ENCODE measurements at places on chromosomes 7 and 10. TPM values are rescaled to one million over a fixed set of nuclear protein-coding genes. Genes with fewer than 3 reads are reported as not detected.

DNA sequence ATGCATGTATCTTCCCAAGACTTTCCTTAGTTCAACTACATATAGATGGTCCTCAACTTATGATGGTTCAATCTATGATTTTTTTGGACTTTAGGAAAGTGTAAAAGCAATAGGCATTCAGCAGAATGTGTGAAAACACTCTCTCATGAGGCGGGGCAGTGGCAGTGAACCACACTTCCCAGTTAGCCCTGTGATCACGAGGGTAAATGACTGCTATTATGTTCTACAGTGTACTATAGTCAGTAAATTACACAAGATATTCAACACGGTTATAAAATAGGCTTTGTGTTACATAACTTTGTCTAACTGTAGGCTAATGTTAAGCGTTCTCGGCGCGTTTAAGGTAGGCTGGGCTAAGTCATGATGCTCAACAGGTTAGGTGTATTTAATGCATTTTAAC is 169.3 kb downstream of the AMPH start:
- DNase-seq: no peak

GRCh38 chr10:51654918-51655317 is 44.5 kb downstream of the CSTF2T start:
- no peak for DNase-seq

- no peak for DNase-seq
These were observed 89.2 kb downstream of the RNLS start for GRCh38 chr10:88493691-88494483.

GRCh38 chr10:43922335-43923280 is 273.9 kb upstream of the ZNF32 start:
- DNase-seq: no peak

GRCh38 chr7:135333946-135334345 is 100.3 kb downstream of the STRA8 start:
- no peak for DNase-seq

- no peak for DNase-seq
These were observed 117.2 kb upstream of the GLCCI1 start for GRCh38 chr7:7851381-7851780.

DNA sequence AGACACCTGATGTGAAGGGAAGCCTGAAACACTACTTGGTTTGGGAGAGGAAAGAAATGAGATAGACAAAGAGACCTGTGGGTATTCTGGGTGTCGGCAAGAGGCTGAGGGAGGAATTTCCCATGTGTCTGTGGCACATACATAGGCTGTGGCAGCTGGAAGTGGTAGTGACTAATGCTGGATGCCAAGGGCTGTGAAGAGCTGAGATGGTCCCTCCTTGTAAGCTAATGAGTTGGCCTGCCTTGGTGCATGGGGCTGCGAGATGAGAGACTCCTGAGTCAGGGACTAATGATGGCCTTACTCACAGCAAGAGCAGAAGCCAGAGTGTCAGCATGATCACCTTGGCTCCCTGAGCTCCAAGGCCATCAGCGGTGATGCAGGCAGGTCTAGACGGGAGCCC is 119.0 kb upstream of the EEPD1 start:
- no peak for DNase-seq

- no peak for DNase-seq
These were observed 147.7 kb downstream of the UBE2H start for GRCh38 chr7:129804890-129805719.

GRCh38 chr10:104260775-104261115 is 6.1 kb downstream of the GSTO1 start:
- DNase-seq: no peak

GRCh38 chr10:48251525-48252353 is 22.8 kb downstream of the FRMPD2 start:
- DNase-seq: no peak

GRCh38 chr7:119436882-119437281 is 836.1 kb upstream of the KCND2 start:
- DNase-seq: no peak

GRCh38 chr7:122881324-122881723 is 4.9 kb downstream of the CADPS2 start:
- DNase-seq: no peak

GRCh38 chr7:13062631-13063030 is 375.2 kb downstream of the ARL4A start:
- DNase-seq: no peak

DNA sequence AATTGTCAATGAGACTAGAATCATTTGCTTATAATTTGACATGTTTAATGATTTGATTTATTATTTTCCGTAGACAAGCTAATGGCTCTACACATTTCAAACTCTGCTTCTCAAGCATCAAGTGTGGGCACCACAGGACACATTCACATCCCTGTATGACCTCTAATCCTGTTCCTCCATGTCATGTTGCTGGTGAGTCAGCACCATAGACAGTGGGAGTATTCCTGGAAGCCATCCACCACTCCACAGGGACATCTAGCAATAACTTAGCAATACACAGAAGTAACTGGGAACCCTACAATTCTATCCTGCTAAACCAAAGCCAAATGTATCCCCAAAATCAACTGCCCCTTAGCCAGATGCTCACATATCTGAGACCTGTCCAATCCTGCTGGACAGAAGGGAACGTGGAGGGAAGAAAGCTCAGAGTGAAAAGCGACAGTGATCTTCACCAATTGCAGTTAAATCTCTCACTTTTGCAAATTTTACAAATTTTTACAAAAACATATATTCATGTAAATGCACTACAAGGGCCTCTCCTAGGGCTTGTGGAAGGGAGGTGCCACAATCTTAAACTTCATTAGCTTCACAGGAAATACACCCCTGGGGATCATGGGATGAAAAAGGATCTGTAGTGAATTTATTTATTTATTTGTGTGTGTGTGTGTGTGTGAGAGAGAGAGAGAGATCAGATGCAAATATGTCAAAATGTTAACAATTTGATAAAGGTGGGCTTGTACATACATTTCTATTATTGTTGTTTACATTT is 126.5 kb downstream of the GFRA1 start:
- DNase-seq: no peak

DNA sequence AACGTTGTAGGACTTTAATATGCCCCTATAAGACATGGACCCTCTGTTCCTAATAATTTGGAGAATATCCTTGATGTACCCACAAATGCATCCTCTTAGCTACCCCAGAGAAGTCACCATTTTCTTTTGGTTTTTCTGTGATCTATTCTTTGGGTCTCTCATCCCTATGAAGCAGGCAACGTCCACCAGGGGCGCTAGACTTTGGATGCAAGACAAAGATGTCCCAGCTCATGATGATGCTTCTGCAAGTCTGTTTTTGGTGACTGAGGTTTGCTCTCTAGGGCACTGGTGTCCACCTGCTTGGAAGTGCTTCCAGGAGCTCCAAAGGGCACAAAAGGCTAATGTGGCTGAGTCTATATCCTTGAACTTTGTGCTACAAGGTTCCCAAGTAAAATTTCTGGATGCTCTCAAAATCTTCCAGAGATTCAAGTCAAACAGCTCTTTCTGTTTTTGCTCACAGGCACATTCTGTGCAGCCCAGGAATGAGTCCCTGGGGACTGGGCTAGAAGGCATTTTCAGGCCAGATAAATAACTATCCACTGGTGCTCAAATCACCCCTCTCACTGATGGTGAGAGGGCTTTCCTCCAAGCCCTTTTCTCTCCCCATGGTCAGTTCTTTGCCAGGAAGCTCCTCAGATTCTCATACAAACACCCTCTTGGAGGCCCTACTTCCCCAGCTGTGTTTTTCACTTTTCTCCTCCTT is 166.4 kb downstream of the C7orf25 start:
- DNase-seq: no peak

- DNase-seq: no peak
These were observed 5.7 kb downstream of the LRRC20 start for GRCh38 chr10:70376436-70377378.

DNA sequence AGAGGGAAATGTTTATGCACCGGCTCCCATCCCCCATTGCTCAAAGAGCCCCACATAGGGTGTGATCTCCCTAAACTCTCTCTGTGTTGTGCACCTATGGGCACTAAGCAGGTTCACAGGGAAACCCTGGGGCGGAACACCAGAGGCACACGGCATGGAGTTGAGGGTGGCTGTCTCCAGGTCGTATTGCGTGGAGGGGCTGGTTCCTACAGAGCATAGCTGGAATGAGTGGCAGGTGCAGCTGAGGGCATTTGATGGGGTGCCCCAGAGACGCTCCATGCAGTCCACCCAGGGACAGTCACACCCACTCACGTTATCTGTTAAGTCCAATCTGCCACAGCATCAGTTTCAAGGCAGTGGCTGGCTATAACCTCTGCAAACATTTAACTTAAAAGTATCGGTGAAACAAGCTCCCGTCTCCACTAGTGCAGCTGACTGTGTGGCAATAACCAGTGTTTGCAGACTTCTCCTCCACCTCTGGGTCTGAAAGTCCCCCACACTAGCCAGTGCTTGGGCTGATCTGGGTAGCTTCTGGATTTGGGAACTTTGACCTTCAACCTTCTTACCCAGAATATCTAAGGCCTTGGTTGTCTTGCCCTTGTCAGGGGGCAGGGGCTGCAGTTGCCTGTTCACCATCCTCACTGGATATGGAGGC is 249.2 kb upstream of the ZNF32 start:
- no peak for DNase-seq

- no peak for DNase-seq
These were observed 140.6 kb downstream of the ALOX5 start for GRCh38 chr10:45514291-45515270.

DNA sequence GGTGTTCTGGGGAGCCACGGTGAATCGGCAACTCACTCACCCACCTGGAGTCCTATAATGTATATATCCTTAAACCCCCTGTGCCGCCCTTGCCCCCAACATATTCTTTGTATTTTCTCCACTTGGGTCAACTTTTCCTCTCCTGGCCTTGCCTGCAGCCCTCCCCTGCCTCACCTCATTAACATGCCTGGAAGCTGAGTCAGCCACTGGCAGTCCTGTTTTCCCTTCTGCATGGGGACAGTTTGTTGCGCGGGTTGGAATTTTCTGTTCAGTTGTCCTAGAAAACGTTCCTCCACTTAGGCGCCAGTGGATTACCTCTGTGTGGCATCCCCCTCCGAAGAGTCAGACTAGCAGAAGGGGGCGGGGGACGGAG is 97.4 kb downstream of the C10orf105 start:
- DNase-seq: no peak

GRCh38 chr10:43132867-43133787 is 5.1 kb upstream of the CSGALNACT2 start:
- no peak for DNase-seq

DNA sequence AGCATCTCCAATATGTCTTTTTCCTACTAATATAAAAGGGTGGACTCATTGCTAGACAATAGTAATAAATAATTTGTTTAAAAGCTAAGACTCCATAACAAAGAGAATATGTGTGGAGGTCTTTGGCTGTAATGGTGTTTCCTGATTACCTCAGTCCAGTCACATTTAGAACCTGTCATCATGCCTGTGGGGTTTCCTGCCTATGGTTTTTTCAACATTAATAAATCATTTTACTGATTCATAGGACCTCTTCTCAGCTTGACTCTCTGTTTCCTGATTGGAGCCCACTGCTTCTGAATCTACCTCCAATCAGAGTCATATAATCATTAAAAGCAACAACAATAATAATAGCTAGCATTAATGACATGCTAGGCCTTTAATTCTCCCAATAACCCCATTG is 52.4 kb upstream of the GNAI1 start:
- no peak for DNase-seq

DNA sequence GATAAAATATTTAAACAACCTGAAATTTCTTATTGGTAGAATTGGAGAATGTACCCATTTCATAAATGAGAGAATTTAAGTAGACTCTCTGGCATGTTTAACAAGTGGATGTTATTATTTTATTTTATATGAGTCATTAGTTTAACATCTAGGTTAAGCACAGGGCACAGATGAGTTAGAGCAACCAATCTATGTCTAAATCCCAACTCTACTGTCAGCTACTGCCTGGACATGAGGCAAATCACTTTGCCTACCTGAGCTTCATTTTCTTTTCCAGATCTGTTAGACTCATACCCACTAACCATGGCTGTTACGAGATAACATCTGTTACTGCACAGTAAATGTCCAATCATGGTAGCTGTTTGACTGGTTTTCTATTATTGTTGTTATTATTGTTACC is 251.1 kb downstream of the INHBA start:
- DNase-seq: no peak

GRCh38 chr7:1121886-1122831 is 34.2 kb downstream of the GPER1 start:
- DNase-seq: no peak

DNA sequence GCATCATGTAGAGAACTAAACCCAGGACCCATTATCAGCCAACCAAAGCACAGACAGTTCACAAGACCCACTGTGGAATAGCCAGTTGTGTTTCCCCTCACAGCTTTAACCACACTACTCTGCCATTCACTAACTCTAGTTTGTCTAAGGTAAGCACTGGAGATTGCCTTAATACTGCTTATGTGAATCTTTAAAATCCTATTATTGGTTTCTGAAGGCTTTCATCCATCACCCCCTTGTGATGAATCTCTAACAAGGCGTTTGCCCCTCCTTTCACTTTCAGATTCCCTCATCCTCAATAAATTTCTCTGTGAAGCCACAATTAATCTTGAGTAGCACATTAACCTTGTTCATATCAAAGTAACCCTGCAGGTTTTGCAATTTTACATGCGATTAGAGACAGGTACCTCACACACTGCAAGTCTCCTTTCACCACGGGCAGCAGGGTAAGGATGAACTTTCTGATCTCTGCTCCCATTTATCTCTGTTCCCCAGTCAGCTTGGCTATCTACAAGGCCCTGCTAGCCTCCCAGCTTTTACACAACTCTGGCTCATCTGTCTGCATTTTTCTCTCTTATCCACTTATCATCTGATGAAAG is 785.6 kb downstream of the REEP3 start:
- DNase-seq: no peak

DNA sequence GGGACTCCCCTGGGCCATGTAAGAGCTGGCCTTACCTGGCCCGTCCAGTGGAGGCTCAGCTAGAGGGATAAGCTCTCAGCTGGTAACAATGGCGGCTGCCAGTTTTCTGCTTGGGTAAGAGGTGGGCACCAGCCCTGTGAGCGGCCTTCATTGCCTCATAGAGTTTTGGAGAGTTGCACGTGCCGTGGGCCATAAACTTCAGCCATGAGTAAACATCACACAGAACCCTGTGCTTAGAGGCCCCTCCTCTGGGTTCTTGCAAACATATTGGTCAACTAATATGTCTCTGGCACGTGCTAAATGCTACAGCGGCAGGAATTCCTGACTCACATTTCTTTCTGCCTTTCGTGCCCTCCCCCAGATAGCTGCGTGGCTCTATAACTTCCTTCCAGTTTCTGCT is 103.9 kb upstream of the LEP start:
- no peak for DNase-seq

The CPXM2 gene
- total RNA-seq: 0.92 TPM

The TMEM270 gene
- not detected for total RNA-seq

The ORAI2 gene
- total RNA-seq: 27.9 TPM

The LEP gene
- not detected for total RNA-seq

The ELN gene
- total RNA-seq: 37.4 TPM

Measured in mesothelial cell of epicardium (in vitro differentiated cells).